Activated CD4-positive, alpha-beta memory T cell treated with anti-CD3 and anti-CD28 coated beads, Interleukin-2, amount 10 ng/mL, durations not matched to agents 7 days and 5 days (primary cell): ENCODE measurements at places on chromosomes 4 and X.

- no peak for DNase-seq
Measured at GRCh38 chr4:42464550-42465094, 67.3 kb downstream of the SHISA3 start.

DNA sequence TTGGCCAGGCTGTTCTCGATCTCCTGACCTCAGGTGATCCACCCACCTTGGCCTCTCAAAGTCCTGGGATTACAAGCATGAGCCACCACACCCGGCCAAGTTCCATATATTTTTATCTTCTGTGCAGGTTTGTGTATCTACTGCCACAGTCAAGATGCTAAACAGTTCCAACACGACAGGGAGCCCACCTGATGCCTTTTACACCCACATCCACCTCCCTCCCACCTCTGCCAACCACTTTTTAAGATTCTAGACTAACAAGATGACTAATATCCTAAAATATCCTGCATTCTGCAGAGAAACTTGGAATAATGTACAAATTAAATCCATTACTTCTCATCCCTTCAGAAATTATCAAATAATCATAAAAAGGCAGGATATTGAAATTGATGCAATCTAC lies 19.3 kb upstream of the RPL34 start:
- no peak for DNase-seq

GRCh38 chrX:125895518-125895917 lies 270.6 kb downstream of the DCAF12L2 start:
- DNase-seq: no peak

GRCh38 chrX:86171366-86171765 lies 23.1 kb downstream of the DACH2 start:
- DNase-seq: no peak

DNA sequence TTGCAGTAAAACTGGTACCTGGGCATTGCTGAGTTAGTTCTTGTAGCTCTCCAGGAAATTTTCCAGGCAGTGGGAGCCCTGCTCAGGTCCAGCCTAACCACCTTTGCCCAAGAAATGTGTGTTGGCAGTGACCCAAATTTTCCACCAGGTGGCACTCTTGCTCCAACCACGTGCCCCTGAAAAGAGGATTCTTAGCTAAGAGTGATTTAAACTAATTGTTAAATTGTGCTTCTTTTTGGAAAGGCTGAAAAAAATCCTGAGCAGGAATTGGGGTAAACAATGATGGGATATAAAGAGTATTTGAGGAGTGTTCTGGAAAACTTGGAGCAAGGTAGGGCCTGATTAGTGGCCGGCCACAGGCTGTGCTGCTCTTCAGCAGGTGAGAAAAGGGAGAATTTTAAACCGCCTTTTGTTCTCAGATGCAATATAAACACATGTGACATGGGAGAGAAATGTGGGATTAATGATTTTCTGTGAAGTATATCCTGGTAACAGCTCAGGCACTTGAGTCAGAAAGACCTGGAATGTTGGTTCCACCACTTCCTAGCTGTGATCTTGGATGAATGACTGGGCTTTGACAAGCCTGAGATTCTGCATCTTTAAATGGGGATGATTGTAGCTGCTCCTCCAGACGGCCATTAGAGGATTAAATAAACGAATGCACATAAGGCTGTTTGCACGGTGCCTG lies 219.6 kb downstream of the PTTG2 start:
- peak; percentile 76 for DNase-seq
